ENCODE measurements at places on chromosomes 1 and 21.

GRCh38 chr1:218273762-218274479 is 11.2 kb upstream of the RRP15 start:
- no peak for DNase-seq

GRCh38 chr1:43586136-43586731 is 55.6 kb downstream of the PTPRF start:
- no peak for DNase-seq

DNA sequence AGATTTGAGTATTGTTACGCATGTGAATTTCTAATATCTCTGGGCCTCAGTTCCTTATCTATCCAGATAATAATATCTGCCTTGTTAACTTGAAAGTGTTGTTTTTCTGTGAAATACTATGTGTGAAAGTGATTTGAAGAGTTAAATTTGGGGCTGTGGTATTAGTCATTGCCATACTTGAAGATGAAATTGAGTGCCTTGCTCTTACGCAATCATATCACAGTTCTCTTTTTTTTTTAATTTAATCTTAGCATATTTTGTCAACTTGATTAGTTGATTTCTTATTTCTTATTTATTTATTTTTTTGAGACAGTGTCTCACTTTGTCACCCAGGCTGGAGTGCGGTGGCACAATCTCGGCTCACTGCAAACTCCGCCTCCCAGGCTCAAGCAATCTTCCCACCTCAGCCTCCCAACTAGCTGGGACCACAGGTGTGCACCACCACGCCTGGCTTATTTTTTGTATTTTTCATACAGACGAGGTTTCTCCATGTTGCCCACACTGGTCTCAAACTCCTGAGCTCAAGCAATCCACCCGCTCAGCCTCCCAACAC is 31.0 kb downstream of the AGO4 start:
- DNase-seq = no peak

DNA sequence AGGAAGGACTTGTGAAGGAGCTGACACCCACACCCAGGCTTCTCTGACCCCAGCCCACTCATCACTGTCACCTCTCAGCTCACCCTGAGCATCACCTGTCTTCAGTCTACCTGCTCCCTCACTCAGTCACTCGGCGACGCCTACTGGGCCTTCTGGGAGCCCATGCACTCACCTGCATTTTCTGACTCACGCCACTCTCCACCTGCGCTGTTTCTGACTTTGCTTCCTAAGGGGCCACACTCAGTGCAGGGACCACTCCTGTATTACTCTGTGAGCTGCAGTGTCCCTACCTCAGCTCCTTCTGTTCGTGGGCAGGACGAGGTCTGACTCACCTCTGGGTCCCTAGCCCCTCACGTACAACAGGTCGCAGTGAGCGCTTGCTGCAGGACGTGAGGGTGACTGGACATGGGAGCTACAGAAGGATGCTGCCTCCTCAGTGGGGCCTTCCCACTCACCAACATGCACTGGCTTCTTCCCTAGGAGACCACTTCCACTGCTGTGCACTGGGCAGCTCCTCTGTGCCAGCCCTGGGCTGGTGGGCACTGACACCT is 102.3 kb downstream of the GLIS1 start:
- DNase-seq = no peak

DNA sequence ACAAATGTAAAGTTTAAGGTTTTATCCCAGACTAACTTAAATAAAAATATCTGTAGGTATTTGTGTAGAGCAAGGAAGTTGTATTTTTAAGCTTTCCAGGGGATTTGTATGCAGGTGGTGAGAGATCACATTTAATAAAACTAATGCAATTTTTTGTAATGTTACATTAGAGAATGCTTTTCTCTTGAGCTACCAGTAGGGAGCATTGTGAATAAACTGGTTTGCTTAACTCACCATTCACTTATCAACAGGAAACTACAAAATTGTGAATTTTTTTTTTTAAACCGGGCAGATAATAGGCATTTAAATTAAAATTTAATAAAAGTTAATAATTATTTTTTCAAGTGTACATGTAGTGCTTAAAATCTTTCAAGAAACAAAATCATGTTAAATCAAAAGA is 78.6 kb downstream of the IVNS1ABP start:
- DNase-seq = no peak

DNA sequence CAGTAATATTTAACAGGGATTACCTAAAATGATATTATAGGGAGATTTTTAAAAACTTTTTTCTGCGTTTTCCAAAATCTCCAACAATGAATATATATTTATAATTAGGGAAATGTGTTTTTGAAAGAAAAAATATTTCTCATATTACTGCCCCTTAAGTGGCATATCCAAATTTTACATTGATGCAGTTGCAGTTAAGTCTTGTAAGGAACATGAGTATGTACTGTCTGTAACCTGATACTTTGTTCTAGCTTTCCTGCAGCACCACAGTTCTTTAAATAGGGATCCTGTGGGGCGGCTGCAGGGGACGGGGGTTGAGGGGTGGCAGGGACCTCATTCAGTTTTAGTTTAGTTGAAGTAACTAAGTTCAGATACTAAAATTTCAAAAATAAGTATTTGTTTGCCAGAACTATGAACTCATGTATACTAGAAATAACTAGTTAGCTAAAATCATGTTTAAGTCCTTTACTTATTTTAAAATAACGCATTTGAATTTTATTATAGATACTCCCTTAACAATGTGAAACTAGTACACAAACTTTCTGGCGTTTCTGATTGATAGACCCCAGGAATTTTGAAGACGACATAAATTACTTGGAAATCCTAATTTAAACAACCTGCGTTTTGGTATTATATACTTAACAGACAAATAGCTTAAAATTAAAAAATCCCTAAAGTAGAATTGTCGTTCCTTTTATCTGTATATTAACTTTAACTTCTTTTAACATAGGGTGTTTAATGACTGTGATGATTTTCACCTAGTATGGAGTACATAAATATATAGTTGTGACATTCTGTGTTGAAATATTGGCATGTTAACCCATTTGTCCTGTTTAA is 639 bp upstream of the DNAJB4 start:
- peak; percentile 6 for DNase-seq

DNA sequence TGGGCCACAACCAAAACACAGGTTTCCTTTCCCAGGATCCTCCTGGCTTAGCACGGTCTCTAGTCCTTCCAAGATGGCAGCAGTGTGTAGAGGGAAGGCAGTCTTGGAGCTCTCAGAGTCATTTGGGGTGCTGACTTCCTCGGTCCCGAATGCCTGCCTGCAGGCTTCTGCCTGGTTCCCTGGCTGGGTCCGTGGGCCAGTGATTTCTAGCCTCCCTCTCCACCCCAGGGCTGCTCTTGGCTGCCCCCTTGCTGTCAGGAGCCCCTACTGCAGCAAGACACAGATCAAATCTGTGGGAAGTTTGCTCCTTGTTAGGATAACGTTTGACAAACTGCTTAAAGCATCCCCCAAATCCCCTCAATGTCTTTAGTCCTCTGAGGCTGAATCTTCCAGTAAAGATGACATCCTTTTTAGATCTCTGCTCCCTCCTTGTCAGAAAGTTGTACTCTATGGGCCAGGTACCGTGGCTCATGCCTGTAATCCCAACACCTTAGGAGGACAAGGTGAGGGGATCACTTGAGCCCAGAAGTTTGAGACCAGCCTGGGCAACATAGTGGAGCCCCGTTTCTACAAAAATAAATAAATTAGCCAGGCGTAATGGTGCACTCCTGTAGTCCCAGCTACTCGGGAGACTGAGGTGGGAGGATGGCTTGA is 272.5 kb downstream of the RRAGC start:
- DNase-seq = peak; percentile 28

- DNase-seq = no peak
These were observed 4.0 kb upstream of the KCNK1 start for GRCh38 chr1:233609926-233610325.

DNA sequence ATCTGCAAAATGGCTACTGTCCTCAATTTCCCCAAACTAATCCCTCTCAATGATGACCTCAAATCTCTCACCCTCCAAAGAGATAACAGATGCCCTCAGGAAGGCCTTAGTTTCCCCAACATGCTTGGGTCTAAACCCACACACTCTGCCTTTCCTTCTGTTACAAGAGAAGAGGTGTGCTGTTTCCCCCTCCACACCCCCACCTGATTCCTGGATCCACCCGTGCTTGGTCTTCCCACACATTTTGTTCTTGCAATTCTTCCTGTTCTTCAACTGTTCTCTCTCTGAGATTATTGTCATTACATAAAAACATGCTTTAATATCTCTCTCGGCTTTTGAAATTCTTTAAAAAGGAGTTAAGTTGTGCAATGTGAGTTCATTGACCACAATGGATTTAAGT is 5.7 kb upstream of the CBR3 start:
- DNase-seq = no peak

- DNase-seq = no peak
These were observed 14.0 kb upstream of the NCF2 start for GRCh38 chr1:183604038-183604808.

DNA sequence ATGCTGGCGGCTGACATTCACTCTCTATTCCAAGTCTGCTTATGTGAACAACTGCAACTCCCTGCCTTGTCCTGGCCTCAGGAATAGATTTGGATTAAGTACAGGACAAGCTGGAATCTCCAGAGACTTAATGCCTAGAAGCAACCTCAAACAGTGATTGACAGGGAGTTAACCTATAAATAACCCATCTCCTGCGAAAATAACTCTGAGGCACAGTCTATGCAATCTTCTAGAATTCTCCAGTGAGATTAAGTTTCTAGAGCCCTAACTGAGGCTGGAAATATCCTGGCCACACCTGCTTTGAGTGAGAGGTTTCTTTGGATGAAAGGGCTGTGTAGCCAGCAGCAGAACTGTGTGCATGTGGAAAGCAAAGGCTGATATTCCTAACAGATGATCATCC is 25.3 kb upstream of the ATP1A1 start:
- DNase-seq = no peak

GRCh38 chr1:118978914-118979701 is 9.0 kb downstream of the TBX15 start:
- no peak for DNase-seq

- DNase-seq = no peak
These were observed 11.2 kb downstream of the DCST2 start for GRCh38 chr1:155022136-155022926.

GRCh38 chr1:106222403-106222802 is 834.1 kb upstream of the PRMT6 start:
- DNase-seq = no peak

- no peak for DNase-seq
These were observed 61.5 kb downstream of the EIF4G3 start for GRCh38 chr1:21115098-21115760.

GRCh38 chr1:30741239-30741894 is 16.2 kb downstream of the LAPTM5 start:
- DNase-seq = no peak

GRCh38 chr1:173478094-173478674 is 1.0 kb downstream of the PRDX6 start:
- DNase-seq = peak; percentile 23

GRCh38 chr1:228647523-228648444 is 87.5 kb upstream of the RHOU start:
- DNase-seq = no peak

DNA sequence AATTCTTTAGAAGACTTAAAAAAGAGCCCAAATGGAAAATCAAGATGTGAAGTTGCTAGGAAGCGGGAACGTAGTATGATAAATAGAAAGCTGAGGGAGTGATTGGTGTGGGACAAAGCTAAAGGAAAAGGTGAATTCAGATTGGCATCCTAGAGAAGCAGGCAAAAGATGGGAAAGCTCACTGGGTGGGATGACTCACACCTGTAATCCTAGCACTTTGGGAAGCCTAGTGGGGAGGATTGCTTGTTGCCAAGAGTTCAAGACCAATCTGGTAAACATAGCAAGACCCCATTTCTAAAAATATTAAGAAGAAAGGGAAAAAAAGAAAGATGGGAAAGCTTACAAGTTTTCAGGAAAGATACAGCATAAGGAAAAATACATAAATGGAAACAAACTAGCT is 1.8 kb downstream of the MRPS21 start:
- DNase-seq = no peak

DNA sequence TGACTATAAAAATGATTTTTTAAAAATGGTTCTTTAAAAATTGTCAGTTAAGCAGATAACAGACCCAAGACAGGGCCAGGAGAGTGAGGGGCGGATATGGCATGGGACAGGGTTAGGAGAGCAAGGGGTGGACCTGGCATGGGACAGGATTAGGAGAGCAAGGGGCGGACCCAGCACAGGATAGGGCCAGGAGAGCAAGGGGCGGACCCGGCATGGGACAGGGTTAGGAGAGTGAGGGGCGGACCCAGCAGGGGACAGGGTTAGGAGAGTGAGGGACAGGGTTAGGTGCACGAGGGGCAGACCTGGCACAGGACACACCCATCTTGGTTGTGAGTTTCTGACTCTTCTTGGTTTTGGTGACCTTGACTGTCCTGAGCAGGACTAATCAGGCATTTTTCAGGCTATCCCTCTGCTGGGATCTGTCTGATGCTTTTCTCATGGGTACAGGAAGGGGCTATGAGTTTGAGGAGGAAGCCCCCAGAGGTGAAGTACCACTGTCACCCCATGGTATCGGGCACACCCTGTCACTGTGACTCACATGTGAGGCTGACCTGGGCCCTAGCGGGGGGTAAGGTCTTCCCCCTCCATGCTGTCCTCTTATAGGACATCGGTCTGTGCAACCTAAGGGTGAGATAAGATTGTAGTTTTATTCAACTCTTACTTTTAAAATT is 159.0 kb upstream of the COL6A1 start:
- DNase-seq = no peak

DNA sequence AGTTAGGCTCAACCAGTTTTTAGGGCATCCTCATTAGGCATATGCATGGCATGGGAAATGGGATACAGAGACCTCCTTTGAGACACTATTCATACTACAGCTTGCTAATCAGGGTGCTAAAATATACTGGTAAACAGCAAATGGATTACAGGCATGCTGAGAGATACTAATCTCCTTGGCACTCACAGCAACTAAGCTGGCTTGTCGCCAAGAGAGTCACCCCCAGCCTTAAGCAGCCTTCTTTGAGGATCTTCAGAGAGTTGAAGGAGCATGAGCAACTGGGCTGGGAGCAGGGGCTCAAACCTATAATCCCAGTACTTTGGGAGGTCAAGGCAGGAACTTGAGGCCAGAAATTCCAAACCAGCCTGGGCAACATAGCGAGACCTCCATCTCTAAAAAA is 120.1 kb upstream of the NR5A2 start:
- no peak for DNase-seq

- no peak for DNase-seq
These were observed 49.1 kb downstream of the ELK4 start for GRCh38 chr1:205582471-205583291.

GRCh38 chr1:182032251-182032650 is 29.3 kb downstream of the ZNF648 start:
- DNase-seq = no peak

All from hippocampal formation (tissue), 2 donors.